ENCODE measurements at places on chromosomes 11 and 22. TPM values are rescaled to one million over a fixed set of nuclear protein-coding genes. Genes with fewer than 3 reads are reported as not detected.

DNA sequence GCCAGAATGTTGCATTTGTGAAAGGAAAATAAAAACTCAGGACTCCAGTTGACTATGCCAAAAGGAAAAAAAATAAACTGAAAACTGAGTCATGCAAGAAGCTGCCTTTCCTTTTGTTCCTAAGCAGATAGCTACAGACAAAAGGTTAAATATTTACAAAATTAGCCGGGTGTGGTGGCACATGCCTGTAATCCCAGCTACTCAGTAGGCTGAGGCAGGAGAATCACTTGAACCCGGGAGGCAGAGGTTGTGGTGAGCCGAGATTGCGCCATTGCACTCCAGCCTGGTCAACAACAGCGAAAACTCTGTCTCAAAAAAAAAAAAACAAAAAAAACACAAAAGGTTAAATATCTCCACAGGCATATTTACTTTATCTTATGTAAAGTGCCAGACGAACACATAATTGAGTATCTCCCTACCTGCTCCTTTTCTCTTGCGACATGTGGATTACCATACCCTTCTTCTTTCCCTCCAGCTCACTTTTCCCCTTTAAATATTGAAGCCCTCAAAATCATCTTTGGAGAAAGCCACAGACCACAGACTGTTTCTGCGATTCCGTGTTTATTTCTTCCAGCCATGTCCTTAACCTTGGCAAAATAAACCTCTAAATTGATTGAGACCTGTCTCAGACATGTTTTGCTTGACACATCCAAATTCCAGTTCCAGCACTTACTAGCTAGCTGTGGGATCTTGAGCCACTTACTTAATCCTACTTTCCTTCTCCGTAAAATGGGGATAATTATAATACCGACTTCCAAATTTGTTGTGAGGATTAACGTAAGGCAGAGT is 2.3 kb upstream of the SMPD1 start:
- no peak for DNase-seq

DNA sequence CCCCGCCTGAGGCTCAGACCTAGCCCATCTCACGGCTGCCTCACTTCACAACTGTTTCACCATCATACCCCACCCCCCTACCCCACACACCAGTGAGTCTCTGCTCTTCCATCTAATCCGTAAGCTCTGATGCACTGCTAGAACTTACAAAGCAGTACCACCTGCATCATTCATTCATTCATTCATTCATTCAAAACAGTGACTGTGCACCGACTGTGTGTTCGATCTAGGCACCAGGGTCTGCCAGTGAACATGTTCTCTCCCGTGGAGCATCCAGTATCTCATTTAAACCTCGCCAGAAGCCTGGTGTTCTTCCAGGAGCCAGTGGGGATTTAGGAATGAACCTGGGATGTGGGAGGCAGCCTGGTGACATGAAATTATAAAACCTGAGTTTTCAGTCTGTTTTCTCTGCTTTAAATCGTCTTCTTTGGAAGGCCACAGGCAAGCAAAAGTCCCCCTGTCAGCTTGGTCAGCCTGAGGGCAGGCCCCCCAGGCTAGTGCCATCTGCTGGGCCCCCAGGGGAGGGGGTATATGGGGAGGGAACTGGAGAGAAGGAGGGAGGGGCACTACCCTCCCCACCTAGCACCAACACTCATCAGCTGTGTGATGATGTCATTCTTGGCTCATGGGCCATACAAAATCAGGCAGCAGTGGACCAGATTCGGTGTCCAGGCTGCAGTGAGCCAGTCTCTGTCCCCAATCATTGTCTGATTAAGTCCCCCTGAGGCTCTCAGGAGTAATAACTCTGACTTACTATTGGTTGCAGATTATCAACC is 18.4 kb downstream of the TMPRSS6 start:
- DNase-seq: no peak

DNA sequence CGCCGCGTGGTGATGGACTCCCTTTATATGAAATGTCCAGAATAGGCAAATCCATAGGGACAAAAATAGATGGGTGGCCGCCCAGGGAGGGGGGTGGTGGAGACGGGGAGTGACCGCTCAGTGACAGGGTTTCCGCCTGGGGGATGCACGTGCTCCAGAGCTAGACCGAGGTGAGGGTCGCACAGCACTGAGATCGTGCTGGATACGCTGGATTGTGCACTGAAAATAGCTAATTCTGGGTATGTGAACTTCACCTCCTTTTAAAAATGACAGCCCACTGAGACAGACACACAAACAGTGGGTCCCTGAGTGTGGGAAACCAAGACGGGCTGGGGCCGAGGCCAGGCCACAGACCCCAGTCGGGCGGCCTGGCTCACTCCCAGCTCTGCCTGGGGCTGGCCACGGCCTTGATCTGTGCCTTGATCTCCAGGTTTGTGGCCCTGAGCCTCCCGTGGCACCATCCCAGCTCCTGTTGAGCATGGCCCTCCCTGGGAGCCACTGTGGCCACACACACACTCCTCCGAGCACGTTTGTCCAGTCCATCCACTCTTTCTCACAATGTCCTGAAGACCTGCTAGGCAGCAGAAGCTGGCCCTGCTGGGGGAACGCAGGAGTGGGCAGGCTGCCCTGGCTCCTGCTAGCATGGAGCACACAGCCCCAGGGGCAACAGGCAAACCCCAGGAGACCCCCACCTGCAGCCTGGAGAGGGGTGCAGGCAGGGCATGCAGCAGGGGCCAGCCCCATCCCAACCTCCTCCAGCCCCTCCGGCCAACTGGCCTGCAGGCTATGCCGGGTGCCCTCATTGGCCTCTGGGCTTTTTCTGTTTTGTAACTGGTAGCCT is 41.0 kb upstream of the TH start:
- no peak for DNase-seq

- no peak for DNase-seq
Measured at GRCh38 chr11:36340897-36341296, 44.8 kb downstream of the PRR5L start.

DNA sequence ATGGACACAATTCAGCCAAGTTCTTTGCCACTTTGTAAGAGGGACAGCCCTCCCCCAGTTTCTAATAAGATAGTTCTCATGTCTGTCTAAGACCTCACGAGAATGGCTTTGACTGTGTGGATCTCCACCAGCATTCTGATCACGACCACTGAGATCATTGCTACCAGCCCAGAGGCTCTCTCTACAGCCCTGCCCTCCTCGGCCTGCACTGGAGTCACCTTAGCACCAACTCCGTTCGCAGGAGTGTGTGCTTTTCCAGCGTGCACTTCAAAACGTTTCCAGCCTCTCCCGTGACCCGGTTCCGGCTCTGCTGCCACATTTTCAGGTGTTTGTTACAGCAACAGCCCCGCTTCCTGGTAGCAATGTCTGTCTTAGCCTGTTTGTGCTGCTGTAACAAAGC is 26.2 kb downstream of the TSPAN32 start:
- no peak for DNase-seq

Gene SUN2
- 62.8 TPM for polyA plus RNA-seq

Gene CCDC86
- 20.4 TPM for polyA plus RNA-seq

Gene OR52W1
- 0.26 TPM for polyA plus RNA-seq

Gene SLC35E4
- 1.9 TPM for polyA plus RNA-seq

All from renal pelvis (tissue), 12 donors.